Stimulated activated CD4-positive, alpha-beta T cell treated with anti-CD3 and anti-CD28 coated beads, TNF-alpha, amount 100 ng/mL, for 4 hours (primary cell): ENCODE measurements at places on chromosomes 12 and 14.

GRCh38 chr12:51200806-51201205 lies 17.1 kb downstream of the POU6F1 start:
- no peak for DNase-seq

DNA sequence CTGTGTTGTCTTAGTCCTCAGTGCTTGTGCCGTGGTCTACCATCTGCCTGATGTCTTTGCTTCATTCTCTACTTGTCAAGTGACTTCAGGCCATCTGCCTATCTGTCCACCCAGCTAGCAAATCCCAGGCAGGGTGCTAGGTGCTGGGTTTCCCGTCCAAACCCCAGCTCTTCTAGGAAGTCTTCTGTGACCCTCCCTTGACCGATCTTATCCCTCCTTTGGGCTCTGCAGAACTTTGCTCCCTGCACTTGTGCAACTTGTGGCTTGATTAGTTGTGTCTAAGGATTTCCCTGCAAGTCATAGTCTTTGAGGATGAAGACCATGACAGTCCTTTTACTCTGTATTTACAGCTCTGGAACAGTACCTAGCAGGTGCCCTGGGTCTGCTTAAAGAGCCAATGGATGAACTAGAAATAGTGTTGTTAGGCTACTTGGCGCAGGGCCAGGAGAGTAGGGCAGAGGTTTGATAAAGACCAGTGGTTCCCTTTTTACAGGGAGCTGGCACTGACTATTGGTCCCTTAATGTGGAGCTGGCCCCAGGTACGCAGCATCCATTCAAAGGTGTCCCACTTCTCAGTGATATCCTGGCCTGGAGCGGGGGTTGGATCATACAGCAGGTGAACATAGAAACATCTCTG lies 60.1 kb downstream of the ADCK1 start:
- DNase-seq: no peak

DNA sequence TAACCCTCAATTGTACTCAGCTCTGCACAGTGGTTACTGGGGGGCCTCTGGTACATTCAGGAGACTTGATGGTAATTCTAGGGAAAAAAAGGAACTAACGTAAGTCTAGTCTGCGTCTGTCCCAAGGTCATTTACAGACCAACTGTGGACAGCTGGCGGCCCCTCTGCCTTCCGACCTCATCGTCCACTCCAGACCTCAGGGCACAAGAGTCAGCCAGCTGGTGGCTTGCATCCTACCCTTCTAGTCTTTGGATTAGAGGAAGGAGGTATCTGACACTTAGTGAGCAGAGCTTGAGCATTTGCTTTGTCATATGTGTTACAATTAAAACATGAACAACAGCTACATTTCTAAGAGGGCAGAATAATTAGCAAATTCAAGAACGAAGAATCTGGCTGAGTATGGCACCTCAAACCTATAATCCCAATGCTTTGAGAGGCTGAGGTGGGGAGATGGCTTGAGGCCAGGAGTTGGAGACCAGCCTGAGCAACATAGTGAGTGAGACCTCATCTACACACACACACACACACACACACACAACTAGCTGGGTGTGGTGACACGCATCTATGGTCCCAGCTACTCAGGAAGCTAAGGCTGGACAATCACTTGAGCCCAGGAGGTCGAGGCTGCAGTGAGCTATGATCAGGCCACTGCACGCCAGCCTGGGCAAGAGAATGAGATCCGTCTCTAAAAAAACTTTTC lies 36.5 kb downstream of the SSH1 start:
- no peak for DNase-seq

- DNase-seq: no peak
These were observed 10.1 kb downstream of the ENTPD5 start for GRCh38 chr14:74008843-74009499.

- DNase-seq: no peak
These were observed 180.2 kb upstream of the SYT1 start for GRCh38 chr12:78684419-78684818.

DNA sequence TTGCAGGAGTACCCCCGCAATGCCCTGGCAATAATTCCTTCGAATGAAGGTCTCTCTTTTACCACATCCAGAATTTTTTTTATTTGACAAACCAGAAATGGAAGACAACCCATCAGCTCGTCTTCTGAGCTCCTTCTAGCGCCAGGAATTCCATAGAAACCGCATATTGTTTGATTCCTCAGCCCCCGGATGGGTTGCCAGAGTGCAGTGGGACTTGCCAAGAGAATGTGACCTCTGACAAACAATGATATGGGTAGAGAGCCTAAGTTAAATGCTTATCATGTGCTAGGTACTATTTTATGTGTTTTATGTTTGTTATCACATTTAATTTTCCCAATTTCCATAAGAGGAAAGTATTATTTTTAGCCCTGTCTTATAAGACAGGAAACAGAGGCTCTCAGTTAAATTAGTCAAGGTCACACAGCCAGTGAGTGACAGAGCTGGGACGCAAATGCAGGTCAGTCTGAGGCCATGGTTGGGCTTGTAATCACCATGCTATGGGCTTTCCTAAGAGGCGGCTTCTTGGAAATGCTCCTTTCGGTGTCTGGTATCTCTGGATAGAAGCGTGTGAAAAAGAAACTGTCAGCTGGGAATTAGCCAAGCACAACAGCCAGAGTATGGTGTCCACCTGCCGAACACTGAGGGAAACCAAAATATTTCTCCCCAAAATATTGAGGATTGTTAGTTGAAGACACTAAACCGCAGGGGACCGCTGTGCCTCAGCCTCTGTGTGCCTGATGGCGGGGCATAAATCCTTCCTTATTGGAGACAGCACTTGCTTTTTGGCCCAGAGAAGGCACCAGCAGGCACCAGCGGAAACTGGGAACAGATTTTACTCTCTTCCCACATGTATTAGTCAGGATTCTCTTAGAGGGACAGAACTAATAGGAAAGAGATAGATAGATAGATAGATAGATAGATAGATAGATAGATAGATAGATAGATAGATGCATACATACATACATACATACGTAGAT lies 29.4 kb upstream of the ETFBKMT start:
- DNase-seq: no peak

DNA sequence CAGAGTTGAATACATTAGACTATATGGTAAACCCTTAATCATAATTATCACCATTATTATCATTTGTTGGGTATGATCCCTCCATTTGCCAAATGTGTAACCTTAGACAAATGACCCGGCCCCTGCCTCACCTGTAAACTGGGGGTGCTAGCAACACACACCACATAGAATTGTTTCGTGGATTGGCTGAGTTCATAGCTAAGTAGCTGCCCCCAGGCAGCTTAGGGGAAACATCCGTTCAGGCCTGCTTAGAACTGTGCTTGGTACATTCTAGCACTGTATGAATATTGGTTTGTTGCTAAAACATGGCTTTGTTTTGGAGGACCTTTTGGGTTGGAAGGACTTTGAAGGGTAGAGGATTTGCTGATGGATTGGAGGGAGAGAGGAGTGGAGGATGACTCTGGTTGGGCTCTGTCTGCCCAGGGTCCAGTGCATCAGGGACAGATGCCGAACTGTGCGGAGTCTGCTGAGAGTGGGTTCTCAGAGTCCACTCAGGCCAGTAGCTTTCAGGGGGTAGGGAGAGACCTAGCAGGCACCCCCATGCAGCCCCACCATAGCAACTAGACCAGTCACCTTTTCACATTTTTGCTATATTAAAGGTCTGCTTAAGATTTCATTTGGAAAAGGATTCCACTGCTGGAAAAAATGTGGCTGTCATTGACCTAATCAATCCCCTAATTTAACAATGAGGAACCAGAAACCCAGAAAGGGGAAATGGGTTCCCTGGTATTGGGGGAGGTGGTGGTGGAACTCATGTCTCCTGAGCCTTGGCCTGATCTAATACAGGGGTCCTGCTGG lies 2.2 kb downstream of the RIN3 start:
- DNase-seq: no peak

GRCh38 chr12:78120866-78121560 lies 290.3 kb downstream of the NAV3 start:
- DNase-seq: no peak

DNA sequence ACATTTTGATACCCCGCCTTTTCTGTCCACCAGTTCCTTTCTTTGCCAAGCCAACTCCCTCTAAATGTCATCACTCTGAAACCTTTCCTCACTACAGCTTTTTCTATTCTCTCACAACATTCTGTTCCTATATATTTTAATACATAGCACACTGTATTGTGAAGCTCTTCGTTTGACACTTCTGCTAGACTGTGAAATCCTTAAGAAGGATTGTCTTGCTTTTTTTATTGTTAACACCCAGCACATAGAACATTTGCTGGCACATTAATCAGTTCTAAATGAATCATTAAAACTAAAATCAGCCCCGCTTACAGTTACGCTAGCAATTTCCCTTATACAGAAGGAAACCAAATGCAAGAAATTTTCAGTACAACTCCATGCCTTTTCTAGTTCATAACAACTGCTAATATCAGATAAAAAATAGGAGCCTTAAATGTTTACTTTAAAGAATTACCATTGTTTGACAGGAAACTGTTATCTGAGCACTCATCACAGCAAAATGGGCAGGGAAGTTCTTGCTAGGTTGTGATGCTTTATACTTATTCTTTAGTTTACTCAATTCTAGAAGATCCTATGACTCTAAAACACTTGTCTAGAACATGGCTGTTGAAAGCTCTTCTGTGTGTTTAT lies 93.5 kb downstream of the PPP1R12A start:
- DNase-seq: no peak

DNA sequence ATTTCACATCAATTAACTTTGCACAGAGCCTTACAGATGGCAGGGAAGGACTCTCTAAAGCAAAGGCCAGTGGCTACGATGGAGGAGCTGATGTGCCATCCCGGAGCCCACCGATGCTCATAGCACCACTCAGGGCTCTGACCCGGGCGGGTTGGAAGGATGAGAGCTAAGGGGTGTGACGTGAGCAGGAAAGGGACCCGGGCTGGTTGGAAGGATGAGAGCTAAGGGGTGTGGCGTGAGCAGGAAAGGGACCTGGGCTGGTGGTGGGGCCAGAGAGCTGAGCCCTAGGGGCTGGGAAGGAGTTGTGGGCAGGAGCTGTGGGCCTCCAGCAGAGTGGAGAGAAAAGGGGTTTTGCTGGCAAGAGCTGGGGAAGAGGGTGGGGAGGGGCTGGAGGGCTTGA lies 3.8 kb upstream of the FBRSL1 start:
- DNase-seq: no peak

DNA sequence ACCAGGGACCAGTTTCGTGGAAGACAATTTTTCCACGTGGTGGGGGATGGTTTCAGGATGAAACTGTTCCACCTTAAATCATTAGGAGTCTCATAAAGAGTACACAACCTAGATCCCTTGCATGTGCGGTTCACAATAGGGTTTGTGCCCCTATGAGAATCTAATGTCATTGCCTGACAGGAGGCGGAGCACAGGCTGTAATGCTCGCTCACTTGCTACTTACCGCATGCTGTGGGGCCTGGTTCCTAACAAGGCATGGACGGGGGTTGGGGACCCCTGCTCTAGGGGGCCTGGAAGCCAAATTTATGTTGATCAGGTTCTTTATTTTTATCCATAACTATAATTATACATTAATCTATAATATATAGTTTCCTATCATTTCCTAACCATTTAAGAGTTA lies 315.3 kb downstream of the MED13L start:
- DNase-seq: no peak

GRCh38 chr14:77378701-77379100 lies 1.5 kb downstream of the SAMD15 start:
- DNase-seq: no peak

GRCh38 chr12:12190087-12190809 lies 76.6 kb downstream of the LRP6 start:
- DNase-seq: no peak

DNA sequence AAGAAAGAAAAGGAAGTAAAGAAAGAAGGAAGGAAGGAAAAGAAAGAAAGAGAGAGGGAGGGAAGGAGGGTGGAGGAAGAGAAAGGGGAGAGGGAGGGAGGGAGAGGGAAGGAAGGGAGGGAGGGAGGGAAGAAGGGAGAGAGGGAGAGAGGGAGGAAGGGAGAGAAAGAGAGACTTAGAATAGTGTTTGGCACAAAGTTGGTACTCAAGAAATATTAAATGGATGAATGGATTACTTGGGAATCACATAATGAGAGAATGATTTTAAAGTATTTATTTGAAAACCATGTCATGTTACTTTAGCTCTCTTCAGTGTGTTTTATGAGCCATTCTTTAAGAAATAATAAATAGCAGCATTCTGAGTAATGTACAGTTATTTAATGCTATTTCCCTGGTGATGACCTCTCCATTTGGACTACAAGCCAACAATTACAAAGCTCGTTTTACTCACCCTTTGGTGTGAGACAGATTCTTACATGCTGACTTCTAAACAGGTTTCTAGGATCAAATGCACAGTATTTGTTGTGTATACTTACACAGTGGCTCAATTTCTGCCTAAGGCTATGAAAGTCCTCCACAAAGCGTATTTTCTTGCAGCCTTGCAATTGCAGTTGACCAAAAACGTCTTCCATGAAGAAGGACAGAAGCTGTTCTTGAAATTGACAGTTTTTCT lies 861 bp downstream of the IL26 start:
- DNase-seq: no peak

DNA sequence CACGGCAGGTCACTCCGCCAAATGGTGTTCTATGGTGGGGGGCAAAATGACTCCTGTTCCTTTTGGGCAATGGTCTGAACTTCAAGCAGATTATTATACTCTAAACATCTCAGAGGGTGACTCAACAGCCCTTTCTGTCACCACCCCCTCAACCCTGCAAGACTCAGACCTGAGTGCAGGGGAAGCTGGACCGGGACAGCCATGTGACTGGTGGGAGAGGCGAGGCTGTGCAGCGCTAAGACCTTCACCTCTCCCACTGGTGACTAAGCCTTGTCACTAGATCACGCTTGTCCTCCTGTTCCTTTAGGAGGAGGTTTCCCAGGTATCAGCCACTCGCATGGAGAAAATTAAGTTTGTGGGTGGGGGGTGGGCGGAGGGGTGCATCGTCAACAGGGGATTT lies 67.1 kb upstream of the CCND2 start:
- no peak for DNase-seq

- DNase-seq: no peak
These were observed 283.4 kb downstream of the CEP128 start for GRCh38 chr14:80658155-80658554.

- no peak for DNase-seq
These were observed 40.8 kb downstream of the VDR start for GRCh38 chr12:47863985-47864384.

DNA sequence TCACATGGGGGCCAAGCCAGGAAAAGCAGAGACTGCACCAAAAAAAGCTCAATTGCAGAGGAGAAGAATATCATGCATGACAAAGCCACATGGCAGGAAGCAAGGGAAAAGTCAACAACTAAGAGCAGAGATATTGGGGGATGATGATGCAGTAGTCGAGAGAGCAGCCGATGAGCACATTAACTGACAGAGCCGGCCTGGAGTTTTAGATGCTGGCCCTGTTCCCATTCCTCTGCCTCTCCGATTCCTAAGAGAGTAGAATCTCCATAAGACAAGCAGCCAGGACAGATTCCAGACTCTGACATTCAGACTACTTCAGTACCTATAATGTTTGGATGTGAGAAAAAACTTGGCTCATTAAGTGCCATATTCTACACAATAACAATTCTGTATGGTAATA lies 155.9 kb downstream of the KCNH5 start:
- no peak for DNase-seq

DNA sequence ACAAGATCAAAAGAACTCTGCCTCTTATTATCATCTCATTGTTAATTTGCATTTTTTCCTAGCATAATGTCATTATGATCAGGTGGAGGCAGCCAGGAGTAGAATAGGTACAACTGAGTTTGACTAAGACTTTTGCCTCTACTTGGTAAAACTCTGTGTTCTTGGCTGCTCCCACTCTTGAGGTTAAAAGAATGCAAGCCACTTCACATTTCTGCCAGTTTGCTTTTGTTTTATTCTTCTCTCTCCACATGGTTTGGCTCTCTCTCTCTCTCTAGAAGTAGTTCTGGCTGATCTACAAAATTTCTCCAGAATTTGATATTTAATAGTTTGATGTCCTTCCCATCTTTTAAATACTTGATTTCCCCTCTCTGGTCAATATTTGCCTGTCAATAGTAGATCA lies 170.7 kb upstream of the E2F7 start:
- DNase-seq: no peak
